Placental pericyte (primary cell): ENCODE measurements at places on chromosomes 12 and 14. TPM values are rescaled to one million over a fixed set of nuclear protein-coding genes. Genes with fewer than 3 reads are reported as not detected.

The CCDC175 gene
- total RNA-seq, result not detected in 2 replicates

The RERGL gene
- not detected in 2 replicates for total RNA-seq

The NAV3 gene
- total RNA-seq, result 62.4 and 180 TPM in 2 replicates

The KLRC1 gene
- not detected in 2 replicates for total RNA-seq

The HCAR1 gene
- 0.66 and 0.72 TPM in 2 replicates for total RNA-seq
